ENCODE measurements at places on chromosomes 16 and 17.

DNA sequence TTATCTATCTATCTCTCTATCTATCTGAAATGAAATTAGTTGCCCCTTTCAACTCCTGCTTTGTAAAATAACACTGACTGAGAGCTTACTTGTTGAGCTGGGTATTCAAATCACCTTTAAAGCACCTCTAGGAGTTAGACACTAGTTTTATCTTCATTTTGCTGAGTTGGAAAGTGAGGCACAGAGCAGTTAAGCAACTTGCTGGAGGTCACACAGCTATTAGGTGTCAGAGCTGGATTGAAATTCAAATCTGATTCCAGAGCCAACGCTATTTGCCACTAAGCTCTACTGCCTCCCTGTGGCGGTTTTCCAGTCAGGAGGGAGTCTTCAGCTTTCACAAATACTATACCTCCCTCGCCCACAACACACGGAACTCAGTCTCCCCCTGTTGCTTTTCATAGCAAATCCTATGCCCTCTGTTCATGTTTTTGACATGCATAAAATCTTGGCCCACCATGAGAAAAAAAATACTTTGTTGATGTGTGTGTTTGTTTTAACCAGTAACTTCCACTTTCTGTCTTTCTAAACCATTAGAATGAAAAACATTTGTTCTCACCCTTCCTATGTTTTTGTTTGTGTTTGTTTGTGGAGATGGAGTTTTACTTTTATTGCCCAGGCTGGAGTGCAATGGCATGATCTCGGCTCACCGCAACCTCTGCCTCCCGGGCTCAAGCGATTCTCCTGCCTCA lies 74.8 kb upstream of the SMURF2 start:
- H3K4me3 ChIP-seq, result no peak overlapping the region
- H3K27me3 ChIP-seq, result no peaks in the 10 kb centered on the region
- no peaks in the 10 kb centered on the region for H3K4me1 ChIP-seq

- peaks cover 8% of the 10 kb centered on the region for H3K4me1 ChIP-seq
- no peak overlapping the region for H3K4me3 ChIP-seq
- no peak for DNase-seq
- H3K27me3 ChIP-seq, result no peaks in the 10 kb centered on the region
- H3K27ac ChIP-seq, result no peak overlapping the region
These were observed 149.0 kb upstream of the PLCG2 start for GRCh38 chr16:81629896-81630634.

DNA sequence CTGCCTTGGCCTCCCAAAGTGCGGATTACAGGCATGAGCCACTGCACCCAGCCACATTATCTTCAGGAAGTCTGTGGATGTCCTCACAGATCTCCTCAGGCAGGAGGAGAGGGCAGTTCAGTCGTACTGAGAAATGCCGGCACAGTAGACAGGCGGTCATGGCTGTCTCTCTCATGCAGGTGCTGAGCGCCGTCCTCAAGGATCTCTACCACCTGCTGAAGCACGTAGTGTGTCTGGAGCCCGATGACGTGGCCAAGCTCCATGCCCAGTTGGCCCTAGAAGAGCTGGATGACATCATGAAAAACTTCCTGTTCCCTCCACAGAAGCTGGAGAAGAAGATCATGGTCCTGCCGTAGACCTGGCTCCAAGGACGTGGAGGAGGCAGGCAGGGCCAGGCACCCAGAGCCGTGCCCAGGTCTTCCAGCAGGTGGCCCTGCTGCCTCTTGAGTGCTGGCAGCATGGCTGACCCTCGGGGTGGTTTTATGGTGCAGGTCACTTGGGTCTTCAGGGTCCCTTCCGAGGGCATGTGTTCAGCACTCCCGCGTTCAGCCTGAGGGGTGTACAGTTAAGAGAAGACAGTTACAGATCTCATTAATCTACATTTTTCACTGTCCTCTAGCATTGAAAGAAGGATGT lies 22.0 kb upstream of the HAS3 start:
- no peak overlapping the region for H3K27ac ChIP-seq
- no peak for DNase-seq
- no peaks in the 10 kb centered on the region for H3K27me3 ChIP-seq
- H3K36me3 ChIP-seq, result peaks cover 10% of the 10 kb centered on the region

DNA sequence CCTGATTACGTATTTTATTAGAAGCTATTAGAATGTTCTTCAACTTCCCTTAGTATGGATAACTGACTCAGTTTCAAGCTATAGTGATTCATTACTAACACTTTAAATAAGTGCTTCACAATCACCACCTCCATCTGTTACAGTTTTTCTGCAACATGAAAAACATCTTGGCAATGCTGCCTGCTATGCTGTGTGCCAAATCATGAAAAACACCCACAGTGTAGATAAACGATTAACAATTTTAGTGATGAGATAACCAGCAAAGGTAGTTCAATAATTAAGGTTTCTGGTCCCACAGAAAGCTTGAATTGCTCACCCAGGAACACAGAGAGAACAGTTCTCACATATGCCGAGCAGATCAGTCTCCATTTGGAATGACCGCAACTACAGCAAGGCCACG lies 51.4 kb upstream of the SLC25A19 start:
- H3K4me1 ChIP-seq, result peaks cover 50% of the 10 kb centered on the region
- no peaks in the 10 kb centered on the region for H3K36me3 ChIP-seq
- H3K27ac ChIP-seq, result no peak overlapping the region
- DNase-seq, result no peak
- H3K4me3 ChIP-seq, result no peak overlapping the region

DNA sequence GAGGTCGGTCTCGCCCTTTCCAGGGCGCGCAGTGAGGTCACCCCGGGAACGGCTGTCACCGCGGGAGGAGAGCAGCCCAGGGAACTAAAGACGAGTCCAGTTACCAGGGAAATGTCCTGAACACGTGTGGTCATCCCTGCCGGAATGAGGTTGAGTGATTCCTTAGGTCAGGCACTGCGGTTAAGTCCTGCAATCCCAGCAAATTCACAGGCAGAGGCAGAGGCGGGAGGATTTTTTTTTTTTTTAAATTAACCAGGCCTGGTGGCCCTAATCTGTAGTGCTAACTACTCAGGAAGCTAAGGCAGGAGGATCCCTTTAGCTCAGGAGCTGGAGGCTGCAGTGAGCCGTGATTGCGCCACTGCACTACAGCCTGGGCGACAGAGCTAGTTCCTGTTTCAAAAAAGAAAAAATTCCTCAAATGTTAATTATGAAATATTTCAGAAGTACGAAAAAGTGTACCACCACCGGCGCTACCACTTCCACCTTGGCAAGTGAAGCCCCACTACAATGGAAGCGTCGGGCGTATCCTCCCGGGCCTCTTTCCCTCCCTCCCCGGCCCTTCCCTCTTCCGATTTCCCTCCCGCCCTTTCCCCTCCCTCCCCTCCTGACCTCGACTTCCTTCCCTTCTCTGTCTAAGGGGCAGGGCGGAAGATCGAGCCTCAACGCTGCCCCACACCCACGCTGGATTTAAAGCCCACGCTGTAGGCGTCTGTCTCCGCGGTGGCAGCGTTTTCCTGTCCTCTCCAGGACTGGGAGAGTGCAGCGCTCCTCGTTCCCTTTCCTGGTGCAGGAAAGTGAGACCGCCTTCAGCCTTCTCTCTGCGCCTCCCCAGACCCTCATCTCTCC lies 27.3 kb downstream of the SLFN11 start:
- H3K4me1 ChIP-seq, result peaks cover 9% of the 10 kb centered on the region
- H3K27ac ChIP-seq, result peak overlapping the region; percentile 71
- DNase-seq, result peak; percentile 50
- peaks cover 11% of the 10 kb centered on the region for H3K27me3 ChIP-seq

DNA sequence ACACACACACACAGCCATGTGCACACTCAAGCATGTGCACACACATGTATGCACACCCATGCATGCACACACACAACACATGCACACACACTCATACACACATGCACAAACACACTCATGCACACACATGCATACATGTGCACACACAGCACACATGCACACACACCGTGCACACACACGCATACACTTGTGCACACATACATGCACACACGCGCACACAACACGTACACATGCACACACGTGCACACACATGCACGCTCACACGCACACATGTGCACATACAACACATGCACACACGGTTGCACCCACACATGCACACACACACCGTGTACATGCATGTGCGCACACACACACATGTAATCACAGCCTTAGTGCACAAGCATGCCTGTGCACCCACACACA lies 230.4 kb upstream of the GSE1 start:
- no peak for DNase-seq
- peaks cover 5% of the 10 kb centered on the region for H3K4me1 ChIP-seq
- H3K4me3 ChIP-seq, result no peak overlapping the region
- no peaks in the 10 kb centered on the region for H3K27me3 ChIP-seq
- H3K36me3 ChIP-seq, result no peaks in the 10 kb centered on the region

GRCh38 chr17:74012465-74012864 lies 191.0 kb upstream of the RPL38 start:
- H3K27ac ChIP-seq, result no peak overlapping the region
- no peak overlapping the region for H3K4me3 ChIP-seq
- no peaks in the 10 kb centered on the region for H3K36me3 ChIP-seq
- DNase-seq, result no peak
- H3K4me1 ChIP-seq, result no peaks in the 10 kb centered on the region

DNA sequence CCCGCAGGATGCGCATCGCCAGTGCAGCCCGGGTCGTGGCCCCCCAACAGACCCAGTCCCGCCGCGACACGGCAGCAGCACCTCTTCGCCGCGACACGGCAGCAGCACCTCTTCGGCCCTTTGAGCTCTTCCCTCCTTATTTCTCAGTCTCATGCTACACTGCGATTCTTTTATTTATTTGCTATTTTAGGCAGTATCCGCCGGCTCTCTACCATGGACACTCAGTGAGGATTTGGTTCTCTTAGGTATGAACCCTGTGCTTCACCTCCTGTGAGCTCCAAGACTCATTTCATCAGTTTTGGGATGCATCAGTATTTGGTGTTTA lies 8.3 kb upstream of the MAP2K3 start:
- H3K36me3 ChIP-seq, result no peaks in the 10 kb centered on the region
- H3K27me3 ChIP-seq, result no peaks in the 10 kb centered on the region
- H3K4me1 ChIP-seq, result peaks cover 33% of the 10 kb centered on the region

- no peak for DNase-seq
- no peak overlapping the region for H3K27ac ChIP-seq
These were observed 34.9 kb upstream of the DHX40 start for GRCh38 chr17:59530531-59530930.

DNA sequence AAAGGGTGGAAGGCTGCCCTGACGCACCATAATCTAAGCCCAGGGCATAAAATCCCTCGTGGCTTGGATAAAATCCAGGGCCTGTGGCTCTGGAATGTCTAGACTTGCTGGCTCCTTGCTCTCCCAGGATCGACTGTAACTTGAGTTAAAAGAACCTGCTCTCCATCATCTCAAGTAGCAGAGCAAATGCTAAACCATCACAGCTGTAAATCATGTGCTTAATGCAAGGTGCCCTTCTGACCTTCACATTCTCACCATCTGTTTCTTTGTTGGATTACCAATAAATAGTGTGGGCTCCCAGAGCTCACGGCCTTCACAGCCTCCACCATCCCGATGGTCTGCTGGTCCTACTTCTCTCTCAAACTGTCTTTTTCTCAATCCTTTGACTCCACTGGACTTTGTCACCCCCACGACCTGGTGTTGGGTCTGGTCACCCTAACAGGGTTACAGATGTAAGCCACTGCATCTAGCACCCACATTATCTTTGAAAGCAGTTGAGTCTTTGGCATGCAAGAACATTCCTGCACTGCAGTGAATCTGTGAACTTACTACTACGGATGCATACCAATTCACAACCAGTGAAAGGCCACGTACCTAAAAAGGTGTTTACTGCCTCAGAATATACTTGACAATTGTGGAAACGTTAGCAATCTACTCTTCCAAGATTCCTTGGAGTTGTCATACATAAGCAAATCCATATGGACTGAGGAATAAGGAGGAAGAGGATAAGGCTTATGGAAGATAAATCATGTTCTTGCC lies 15.3 kb downstream of the RSL1D1 start:
- no peak overlapping the region for H3K4me3 ChIP-seq
- peak; percentile 38 for DNase-seq
- H3K27me3 ChIP-seq, result no peaks in the 10 kb centered on the region

DNA sequence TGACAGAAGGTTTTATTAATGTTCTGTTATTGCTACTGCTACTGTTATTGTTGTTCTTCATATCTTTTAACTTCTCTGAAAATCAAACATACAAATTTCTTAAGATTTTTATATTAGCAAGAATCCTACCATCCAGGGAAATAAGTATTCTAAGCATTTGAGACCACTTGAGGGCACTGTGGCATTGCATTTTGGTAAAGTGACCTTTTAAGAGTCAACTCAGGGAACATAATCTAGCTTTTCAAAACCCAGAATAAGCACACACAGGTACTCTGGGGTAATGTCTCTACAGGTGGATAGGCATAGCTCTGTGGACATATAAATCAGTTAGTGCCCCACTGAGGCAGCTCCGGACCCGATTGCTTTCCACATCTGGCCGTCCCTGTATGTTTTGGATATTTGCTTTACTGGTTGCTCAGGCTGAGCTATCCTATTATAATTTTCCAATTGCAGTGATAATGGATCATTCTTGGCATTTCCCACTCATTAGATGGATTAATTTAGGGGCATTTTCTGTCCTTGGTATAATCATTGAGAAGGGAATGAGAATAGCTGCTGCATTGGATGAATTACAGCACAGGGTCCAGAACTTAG lies 1425.1 kb upstream of the CDH8 start:
- H3K4me1 ChIP-seq, result no peaks in the 10 kb centered on the region
- DNase-seq, result no peak
- H3K27me3 ChIP-seq, result no peaks in the 10 kb centered on the region
- no peaks in the 10 kb centered on the region for H3K36me3 ChIP-seq
- no peak overlapping the region for H3K4me3 ChIP-seq

- no peaks in the 10 kb centered on the region for H3K27me3 ChIP-seq
- H3K4me3 ChIP-seq, result no peak overlapping the region
- no peak overlapping the region for H3K27ac ChIP-seq
- DNase-seq, result no peak
- H3K36me3 ChIP-seq, result no peaks in the 10 kb centered on the region
These were observed 47.1 kb downstream of the SPACA3 start for GRCh38 chr17:33038740-33039139.

GRCh38 chr16:67294171-67294757 lies 14.9 kb downstream of the PLEKHG4 start:
- no peak for DNase-seq
- no peak overlapping the region for H3K27ac ChIP-seq
- no peaks in the 10 kb centered on the region for H3K36me3 ChIP-seq
- no peaks in the 10 kb centered on the region for H3K27me3 ChIP-seq
